ENCODE measurements at places on chromosomes 4 and X.

DNA sequence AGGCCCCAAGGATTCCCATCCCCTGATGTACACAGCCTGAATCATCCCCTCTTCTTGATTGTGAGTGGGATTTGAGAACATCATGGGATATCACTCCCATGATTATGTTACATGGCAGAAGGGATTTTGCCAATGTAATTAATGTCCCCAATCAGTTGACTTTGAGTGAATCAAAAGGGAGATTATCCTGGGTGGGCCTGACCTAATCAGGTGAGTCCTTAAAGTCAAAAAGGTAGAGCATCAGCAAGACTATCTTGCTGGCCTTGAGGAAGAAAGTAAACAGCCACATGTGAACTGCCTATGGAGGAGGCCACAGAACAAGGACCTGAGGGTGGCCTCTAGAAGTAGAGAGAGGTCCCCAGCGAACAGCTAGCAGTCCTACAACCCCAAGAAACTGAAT lies 203.1 kb upstream of the ATP6AP2 start:
- DNase-seq, result no peak

DNA sequence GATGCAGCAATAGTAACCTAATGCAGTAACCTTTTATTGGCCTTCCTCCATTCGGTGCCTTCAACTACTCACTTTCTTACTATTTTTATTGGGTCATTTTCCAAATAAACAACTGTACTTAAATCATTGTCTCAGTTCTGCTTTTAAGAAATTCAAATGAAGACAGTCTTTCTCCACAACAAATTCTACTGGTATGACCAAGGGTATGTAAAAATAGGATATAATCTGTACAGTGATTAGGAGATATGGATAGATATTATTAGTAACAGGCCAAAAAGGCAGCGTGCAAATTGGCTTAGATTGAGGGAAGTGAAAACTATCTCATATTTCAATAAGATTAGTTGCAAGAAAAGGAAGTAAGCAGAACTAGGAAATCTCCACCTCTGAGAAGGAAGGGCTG lies 177.4 kb upstream of the PPP1R2C start:
- no peak for DNase-seq

DNA sequence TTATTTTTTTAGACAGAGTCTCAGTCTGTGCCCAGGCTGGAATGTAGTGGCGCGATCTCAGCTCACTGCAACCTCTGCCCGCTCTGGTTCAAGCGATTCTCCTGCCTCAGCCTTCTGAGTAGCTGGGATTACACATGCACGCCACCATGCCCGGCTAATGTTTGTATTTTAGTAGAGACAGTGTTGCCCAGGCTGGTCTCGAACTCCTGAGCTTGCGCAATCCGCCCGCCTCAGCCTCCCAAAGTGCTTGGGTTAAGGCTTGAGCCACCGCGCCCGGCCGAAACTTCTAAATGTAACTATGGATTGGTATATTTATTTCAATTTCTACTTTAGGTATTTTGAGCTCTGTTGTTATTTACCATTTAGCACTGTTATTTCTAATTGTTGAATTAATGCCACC lies 79.4 kb downstream of the FAM193A start:
- no peak for DNase-seq

DNA sequence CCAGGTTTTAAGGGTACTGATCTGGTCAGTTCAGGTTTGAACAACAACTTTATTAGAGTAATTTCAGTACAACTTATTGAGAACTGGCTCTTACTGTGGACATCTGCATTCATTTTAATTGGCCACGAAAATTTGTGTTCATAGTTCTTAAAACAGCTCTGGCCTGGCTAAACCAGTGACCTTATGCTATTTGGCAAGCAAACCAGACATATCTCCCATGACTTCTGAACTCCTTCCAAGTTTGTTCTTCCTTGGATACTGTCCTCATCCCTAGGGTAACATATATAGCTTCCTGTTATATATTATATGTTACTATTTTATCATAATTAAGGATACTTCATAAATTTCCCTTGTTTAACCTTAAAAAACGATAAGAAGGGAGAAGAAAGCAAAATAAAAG lies 841.9 kb downstream of the TRAM1L1 start:
- DNase-seq, result no peak

- DNase-seq, result no peak
Measured at GRCh38 chrX:97358941-97359340, 475.2 kb downstream of the RPA4 start.

DNA sequence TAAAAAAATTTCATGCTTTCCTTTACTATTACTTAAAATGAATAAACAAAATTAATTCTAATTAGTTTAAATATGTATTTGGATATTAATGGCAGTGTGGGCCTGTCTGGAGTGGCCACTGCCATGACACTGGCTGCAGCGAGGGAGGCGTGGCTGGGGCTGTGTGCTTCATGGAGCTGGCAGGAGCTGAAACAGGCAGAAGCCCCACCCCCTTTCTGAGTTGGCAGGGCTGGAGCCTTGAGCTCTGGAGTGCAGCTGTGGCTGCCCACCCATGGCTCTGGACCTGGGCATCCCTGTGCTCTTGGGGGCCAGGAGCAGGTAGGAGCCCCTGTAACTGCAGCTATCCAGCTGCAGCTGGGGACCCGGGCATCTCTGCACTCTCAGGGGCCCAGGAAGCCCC lies 8.2 kb upstream of the HSD17B11 start:
- no peak for DNase-seq

- no peak for DNase-seq
Measured at GRCh38 chr4:11409632-11410031, 19.1 kb downstream of the HS3ST1 start.

GRCh38 chr4:8414377-8414776 lies 26.1 kb downstream of the ACOX3 start:
- DNase-seq, result no peak

DNA sequence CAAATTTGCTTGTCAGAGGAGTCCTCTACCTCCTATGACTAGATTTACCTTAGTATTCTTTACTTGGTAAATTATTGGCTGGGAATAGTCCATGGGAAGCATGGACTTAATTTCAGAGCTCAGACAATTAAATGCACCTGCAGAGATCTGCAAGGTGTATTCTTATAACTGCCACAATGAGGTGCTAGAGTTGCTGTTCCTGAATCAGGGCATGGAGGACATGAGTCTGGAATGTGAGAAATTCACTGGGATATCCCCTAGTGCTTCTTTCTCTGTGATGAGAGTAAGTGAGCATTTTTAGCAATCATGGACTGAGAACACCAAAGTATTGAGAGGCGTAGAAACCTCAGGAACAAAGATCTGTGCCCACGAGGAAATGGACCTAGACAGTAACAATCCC lies 32.9 kb upstream of the GRID2 start:
- no peak for DNase-seq

GRCh38 chr4:40438384-40439026 lies 103.4 kb downstream of the CHRNA9 start:
- DNase-seq, result no peak

- no peak for DNase-seq
Measured at GRCh38 chrX:13661735-13662288, 8.9 kb downstream of the TCEANC start.

DNA sequence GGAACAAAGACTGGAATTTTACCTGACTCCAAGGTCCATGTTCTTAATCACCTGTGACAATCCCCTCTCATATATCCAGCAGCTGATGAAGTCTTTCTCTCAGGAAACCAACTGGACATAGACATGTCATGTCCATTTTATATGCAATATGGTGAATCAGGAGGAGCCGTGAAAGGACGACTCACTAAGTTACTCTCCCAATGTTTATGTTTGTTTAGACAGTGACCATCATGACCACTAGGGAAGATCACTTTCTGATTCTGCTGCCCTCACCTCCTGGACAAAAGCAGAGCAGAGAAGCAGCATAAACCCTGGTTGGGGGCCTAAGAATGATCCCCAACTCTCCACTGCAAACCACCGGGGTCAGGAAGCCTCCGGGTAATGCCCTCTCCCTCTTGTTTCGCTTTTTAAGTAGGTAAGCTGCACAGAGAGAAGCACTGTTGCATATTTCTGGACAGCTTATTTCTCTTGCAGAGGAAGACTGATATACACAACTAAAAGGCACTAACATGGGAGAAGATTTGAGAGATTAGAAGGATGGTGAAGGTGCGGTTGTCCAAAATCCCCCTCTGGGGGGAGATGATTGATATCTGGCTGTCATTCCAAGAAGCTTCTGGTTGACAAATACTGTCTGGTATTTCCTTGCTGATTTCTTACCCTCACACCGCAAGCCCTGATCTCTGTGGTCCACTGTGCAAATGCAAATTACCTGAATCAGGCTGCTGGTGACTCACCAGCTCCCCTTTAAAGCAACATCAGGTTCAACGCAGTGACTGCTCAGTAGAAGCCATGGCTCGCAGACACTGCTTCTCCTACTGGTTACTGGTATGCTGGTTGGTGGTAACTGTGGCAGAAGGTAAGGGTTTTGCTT lies at the start of gene ODAPH:
TSS of gene ODAPH (plus strand) at position 773 of the 871 bp plus-strand sequence. CDS start at position 790, 17 bp downstream.
- peak; percentile 13 for DNase-seq

DNA sequence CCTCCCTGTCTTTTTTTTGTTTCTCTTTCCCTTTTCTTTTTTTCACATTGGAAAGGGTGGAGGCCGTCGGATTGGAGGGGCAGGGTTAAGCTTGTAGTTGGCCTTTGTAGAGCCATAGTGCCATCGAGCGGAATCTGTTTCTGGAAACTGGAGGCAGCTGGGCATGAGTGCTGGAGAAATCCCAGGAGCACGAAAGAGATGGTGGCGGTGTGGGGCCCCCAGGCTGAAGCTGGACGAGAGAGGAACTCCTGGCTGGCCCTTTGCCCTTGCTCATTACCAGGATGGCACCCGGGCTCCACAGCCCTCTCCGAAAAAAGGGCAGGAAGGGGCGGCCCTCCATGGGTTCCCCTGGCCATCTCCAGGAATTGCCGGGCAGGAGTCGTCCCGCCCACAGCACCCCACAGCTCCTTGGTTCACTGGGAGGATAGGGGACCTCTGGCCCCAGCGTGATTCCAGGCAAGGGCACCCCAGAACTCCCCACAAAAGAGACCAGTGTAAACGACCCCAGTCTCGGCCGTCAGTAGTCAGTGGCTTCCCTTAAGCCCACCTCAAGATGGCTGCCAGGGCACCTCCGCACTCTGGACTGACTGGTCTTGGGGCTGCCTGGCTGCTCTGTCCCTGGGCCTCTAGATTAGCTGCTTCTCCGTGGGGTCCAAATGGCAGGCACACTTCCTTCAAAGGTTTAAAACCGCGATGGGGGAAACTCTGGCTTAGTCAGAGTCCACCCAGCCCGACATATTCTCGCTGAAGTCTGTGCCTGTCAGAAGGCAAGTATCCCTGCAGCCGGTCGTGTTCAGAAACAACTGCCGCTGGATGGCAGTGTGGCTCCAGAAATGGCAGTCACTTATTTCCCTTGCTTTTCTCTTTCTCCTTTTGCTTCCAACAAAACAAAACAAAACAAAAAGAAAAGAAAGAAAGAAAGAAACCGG lies 74.1 kb downstream of the NBDY start:
- peak; percentile 64 for DNase-seq

- peak; percentile 4 for DNase-seq
Measured at GRCh38 chr4:78691334-78691754, 84.8 kb upstream of the BMP2K start.

DNA sequence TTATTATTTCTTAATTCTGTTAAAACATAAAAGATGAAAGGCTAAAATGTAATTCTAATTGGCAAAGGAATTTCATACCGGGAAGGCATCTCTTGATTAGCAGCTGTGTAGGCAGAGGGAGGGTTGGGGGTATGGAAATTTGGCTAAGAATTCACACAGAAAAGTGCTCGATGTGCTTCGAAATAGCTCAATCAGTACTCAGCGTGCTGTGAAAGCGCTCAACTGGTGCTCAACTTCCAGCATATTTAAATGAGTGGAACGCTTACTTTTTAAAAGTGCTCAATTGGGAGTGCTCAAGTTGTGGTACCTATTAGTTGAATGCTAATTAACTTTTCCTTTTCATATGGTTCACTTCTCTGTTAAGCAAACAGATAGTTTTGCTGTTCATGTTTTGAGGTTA lies 695.9 kb upstream of the ATOH1 start:
- no peak for DNase-seq

GRCh38 chr4:96473246-96473645 lies 633.4 kb downstream of the PDHA2 start:
- no peak for DNase-seq

DNA sequence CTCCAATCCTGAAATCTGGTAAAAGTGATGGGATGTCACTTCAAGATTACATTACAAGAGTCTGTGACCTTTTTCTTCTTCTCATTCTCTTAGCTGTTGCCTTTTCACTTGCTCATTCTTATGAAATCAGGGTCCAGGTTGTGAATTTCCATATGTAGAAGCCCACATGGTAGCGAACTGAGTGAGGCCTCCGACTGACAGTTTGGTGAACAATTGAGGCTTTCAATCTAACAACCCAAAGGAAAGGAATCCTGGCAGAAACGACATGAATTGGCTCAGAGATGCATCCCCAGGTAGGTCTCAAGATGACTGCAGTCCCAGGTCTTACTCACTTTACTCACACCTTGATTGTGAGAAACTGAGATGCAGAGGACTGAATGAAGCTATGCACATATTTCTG lies 203.4 kb upstream of the FAT4 start:
- DNase-seq, result no peak

DNA sequence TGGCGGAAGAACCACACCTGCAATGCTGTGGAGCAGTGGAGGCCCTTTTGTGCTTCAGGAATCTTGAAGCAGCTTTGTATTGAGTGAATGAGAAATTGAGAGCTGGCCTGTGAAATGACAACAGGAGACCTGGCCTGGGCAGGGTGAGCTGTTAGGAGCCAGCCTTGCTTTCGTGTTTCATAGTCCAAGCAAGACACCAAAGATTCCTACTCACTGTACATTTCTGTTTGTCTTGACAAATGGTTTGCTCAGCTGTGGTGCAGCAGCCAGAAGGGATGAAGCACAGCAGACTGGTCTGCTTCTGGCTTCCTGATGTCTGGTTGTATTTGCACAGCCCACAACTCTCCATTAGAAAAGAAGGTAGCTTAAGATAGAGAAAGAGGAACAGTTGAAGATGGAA lies 96.5 kb downstream of the GATB start:
- DNase-seq, result no peak

- no peak for DNase-seq
Measured at GRCh38 chrX:94216738-94217137, 542.7 kb downstream of the FAM133A start.

GRCh38 chr4:118086344-118086743 lies 52.1 kb downstream of the NDST3 start:
- peak; percentile 5 for DNase-seq

DNA sequence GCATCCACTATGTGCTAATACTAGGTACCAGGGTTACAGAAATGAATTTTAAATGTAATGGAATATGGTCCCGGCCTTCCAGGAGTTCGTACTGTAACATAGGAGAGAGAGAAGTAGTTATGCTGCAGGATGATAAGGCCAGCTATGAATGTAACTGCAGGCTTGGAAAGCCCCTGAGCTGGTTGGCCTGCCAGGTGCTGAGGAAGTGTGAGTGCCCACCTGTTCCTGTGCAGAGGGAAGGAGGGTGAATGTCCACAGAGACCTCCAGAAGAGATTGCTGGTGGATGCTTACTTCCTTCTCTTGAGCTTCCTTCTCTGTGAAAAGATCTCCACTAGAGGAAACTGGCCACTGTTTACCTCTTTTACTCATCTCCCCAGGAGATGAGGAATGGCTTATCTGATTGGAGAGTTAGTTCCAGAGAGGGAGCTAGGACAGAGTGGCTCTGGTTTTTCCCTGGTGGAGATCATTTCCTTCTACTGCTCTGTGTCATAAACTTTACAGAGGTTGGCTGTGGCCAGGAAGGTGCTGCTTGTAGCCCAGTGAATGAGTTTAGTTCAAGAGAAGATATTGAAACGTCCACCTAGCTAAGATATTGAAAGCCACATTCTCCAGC lies 114.0 kb upstream of the LNX1 start:
- DNase-seq, result no peak

All from AG08396 (cell line).